Activated CD4-positive, alpha-beta T cell treated with anti-CD3 and anti-CD28 coated beads, Interleukin-2, amount 50 U/mL, for 24 hours (primary cell): ENCODE measurements at places on chromosomes 5 and 9.

DNA sequence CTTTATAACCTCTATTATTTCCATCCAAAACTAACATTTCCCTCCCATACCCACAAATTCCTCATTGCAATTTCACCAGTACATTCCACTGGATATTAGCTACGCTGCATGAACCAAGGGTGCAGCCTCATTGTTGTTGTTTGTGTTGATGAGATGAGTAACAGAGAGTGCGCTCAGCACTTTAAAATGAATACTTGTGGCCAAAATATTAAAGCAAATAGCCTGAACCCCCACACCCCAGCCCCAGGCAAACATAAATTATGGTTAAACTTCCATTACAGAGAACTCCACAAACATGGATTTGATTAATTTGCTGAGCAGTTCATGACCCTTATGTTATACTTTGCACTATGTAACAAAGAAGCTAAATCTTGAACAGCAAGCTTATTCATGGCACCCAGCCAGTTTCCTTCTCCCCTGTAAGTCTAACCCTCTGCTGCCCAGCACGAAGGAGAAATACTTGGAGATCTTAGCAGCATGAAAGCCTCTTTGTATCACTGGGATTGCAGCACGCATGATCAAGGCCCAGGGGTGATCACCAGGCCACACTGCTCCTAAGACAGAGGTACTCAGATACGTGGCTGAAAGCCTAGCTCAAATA lies 205.0 kb downstream of the DOCK8 start:
- DNase-seq: no peak

GRCh38 chr5:122311961-122312590 lies at the start of gene SNCAIP:
TSS of gene SNCAIP (plus strand) at chr5:122312237. CDS start at chr5:122391135, 78,898 bp downstream.
- DNase-seq: no peak

GRCh38 chr5:73382401-73382740 lies 66.2 kb downstream of the FOXD1 start:
- no peak for DNase-seq

DNA sequence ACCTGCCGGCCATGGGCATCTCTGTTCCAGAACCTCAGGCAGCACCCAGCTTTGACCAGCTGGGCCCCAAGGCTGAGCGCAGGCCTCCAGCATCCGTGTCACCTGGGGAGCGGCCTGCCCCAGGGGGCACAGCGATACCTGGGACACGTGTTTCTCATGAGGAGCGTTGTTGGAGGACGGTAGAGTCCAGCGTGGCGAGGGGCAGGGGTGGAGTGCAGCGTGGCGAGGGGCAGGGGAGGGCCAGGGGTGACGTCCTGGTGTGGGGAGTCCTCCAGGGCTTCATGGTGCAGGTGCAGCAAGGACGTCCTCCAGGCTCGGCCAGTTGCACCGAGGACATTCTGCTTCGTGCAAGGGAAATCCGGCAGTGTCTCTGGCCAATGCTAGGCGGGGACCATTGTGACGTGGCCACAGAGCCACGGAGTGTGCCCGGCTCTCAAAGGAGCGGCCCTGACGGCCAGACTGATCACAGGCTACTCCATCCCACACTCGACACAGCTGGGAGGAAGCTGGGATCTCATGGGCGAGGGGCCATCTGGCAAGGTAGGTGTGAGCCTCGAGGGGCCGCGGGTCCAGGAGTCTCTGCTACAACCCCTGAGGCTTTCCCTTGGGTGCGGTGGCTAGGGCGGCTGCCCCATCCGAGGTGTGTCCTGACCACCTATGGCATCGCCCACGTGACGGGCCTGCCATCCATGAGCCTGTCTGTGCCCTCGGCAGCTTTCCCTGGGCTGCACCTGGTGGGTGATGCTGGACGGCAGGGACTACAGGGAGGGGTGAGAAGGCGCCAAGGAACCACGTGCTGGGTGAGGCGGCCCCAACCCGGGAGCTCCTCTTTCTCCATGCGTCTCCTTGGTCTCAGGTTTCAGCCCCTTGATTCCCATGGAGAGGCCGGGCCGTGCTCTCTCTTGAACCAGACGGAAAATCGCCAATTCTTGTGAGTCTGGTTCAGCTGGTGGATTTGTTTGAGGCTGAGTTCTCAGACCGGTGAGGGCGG lies 33.8 kb downstream of the SLC9A3 start:
- no peak for DNase-seq

- no peak for DNase-seq
These were observed 14.9 kb downstream of the COL5A1 start for GRCh38 chr9:134656334-134657006.
